ENCODE measurements at places on chromosomes 11 and 22.
A peak's percentile ranks its signal among the peaks of the same experiment; 100 is the strongest.

DNA sequence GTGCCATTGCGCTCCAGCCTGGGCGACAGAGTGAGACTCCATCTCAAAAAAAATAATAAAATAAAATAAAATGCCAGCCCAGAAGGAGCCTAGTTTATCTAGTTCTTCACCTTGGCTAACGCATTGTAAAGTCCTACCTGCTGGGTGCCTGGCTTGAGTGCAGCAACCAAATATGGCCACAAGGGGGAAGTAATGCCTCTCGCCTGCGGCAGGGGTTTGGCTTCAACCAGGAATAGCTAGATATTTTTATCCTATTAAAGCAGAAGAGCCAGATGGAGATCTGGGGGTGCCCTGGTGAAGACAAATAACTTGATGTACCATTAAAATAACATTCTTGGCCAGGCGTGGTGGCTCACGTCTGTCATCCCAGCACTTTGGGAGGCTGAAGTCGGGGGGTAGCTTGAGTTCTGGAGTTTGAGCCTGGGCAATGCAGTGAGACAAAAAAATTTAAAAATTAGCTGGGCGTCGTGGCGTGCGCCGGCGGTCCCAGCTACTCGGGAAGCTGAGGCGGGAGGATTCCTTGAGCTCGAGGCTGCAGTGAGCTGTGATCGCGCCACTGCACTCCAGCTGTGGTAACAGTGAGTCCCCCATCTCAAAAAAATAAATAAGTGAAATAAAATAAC lies 20.6 kb upstream of the PLEKHB1 start:
- peak; percentile 76 for DNase-seq

GRCh38 chr11:66891851-66892660 lies 35.2 kb downstream of the LRFN4 start:
- no peak for DNase-seq

DNA sequence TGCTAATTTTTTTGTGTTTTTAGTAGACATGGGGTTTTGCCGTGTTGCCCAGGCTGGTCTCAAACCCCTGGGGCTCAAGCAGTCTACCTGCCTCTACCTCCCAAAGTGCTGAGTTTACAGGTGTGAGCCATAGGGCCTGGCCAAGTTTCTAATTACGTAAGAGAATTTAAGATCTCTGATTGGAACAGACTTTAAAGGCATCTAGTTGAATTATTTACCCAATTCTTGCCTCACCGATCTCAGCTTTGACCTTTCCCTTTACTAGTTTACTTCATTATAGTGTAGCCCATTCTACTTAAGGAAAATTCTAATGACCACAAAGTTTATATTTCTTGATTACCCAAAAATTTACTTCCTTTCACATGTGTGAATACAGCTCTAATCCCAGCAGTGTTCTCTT lies 81.6 kb downstream of the YAP1 start:
- DNase-seq, result no peak

- DNase-seq, result no peak
Measured at GRCh38 chr11:97729546-97730272, 1291.0 kb upstream of the CNTN5 start.

GRCh38 chr22:38696606-38697424 lies 3.9 kb downstream of the JOSD1 start:
- no peak for DNase-seq

- peak; percentile 89 for DNase-seq
Measured at GRCh38 chr11:68890490-68891231, 13.0 kb downstream of the MRPL21 start.

DNA sequence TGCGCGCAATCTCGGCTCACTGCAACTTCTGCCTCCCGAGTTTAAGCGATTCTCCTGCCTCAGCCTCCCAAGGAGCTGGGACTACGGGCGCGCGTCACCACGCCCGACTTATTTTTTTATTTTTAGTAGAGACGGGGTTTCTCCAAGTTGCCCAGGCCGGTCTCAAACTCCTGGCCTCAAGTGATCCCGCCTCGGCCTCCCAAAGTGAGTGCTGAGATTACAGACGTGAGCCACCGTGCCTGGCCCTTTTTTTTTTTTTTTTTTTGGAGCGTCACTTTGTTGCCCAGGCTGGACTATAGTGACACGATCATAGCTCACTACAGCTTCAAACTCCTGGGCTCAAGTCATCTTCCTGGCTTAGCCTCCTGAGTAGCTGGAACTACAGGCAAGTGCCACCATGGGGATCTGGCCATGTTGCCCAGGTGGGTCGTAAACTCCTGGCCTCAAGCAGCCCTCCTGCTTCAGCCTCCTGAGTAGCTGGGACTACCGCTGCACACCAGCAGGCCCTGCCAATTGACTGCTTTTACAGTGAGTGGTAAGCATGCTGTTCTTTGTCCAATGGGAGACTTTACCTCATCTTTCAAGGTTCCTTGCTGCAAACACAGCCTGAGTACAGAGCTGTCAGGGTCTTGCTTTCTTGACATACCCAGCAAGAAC lies 600 bp upstream of the CENPM start:
- no peak for DNase-seq

GRCh38 chr11:8281266-8281665 lies 17.6 kb upstream of the LMO1 start:
- DNase-seq, result no peak

DNA sequence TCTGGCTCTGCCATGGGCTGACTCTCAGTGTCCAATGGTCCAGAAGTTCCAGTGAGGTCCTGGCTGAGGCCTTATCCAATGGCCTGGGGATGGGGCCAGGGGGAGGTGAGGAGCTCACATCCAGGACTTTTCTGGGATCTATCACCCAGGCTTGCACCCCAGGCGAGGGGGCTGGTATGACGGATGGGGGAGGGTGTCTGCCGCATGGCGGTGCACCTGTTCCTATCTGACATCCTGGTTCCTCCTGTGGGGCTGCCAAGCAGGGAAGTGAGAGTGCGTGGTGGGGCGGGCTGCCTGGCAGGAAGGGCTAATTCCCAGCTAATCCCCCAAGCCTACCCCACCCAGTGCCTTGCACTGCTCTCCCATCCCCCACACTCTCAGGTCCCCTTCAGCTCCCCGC lies 102.1 kb downstream of the NECTIN1 start:
- no peak for DNase-seq

DNA sequence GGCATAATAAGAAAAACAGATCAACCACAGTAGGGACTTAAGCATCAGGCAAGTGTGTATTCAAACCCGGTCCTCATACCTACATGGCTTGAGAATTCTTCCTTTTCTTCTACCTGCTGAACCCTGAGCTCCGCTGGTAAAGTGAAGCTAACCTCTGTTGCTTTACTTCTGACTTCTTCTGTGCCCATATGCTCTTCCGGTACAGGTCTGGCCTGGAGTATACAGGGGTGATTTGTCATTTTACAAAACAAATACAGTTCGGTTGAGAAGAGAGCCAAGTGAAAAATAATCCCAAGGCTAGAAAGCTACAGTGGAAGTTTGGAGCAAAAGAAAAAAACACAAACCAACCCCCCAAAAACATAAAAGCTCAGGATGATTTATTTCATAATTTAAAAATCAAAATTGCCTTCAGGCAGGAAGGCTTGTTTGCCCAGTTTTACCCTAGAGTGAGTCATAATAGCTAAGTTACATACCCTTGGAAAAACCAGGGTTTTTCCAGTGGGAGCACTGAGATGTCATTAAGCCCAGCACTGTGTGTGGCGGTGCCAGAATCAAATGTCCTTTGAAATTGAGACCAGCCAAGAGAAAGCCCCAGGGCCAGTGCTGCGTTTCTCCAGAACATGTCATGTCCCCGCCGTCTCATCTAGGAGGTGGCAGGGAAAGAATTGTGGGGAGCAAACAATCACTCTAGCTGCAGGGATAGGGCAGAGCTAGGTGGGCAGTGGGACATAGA lies 305.5 kb upstream of the ISX start:
- no peak for DNase-seq

GRCh38 chr11:114236829-114237228 lies 59.4 kb upstream of the NNMT start:
- DNase-seq, result no peak

DNA sequence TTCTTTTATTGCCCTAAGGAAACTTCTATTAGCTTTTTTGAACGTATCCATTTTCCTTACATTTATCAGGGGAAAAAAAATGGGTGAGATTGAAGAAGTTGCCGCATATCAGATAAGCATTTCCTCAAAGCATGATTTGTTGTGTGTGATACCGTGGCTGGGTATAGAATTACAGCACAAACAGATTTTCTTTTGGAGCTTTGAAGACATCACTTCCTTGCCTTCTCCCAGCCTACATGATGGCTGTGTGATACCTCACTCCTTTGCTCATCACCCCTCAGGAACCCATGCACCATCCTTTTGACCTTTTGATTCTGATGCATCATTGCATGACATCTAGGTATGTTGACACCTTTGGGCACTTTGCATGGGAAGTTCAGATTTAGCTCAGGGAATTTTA lies 1155.3 kb downstream of the BRD1 start:
- no peak for DNase-seq

DNA sequence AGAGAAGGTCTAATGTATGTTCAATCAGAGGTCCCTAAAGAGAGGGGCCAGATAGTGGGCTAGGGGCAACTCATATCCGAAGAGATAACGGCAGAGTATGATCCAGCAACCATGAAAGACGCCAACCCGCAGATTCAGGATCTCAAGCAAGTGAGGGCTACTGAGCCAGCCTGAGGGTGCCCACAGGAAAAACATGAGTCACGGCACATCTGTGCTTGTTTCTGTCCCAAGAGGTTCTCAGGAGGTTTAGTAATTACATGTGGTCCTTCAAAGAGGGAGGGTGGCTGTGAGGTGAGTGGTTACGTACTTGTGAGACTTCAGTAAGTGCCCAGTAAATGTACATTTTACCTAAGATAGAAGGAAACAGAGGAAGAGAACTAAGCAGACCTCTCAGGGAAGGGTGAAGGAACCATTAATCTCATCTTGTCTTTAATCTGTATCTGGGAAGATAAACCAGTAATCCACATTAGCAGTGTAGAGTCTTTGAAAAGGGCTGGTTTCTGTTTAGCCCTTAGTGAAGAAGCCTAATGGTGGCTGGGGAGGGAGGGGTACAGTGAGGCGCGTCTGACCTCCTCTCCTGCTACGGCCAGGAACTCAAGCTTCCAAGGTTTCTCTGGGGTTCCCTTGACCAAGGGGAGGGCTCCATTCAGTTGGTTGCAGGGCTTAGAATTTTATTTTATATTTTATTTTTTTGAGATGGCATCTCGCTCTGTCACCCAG lies 10.2 kb downstream of the SIRT3 start:
- no peak for DNase-seq

- DNase-seq, result no peak
Measured at GRCh38 chr11:7495882-7496551, 10.7 kb downstream of the OLFML1 start.

DNA sequence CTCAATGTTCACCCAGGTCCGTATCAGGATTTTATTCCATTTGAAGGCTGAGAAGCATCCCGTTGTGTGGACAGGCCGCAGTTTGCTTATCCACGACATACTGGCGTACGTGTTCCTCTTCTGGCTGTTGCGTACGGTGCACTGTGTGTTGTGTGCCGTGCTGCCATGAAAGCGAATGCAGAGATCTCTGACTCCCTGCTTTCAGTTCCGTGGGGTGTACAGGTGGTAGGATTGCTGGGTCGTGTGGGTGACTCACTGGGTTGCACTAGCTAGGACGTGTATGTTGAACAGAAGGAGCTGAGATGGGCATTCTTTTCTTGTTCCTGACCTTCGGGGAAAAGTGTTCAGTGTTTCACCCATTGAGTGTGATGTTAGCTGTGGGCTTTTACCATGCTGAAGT lies 10.3 kb downstream of the SELENOO start:
- no peak for DNase-seq

GRCh38 chr11:124919898-124920297 lies 848 bp downstream of the HEPN1 start:
- no peak for DNase-seq

DNA sequence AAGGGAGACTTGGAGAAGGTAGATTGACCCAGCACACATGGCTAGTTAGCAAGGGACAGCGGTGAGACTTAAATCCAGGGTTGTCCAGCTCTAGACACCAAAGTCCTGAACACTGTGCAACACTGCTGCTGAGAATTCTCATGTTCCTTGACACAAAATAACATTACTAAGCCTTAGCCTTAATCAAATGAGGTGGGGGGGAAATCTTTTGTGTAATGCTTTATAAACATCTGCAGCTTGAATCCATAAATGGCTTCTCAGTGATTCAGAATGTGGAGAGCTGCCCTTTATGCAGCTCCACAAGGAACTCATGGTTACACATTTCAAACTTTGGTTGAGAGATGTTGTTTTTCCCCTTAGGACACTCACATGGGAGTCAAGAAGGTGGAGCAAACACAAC lies 80.0 kb downstream of the CD44 start:
- DNase-seq, result no peak

DNA sequence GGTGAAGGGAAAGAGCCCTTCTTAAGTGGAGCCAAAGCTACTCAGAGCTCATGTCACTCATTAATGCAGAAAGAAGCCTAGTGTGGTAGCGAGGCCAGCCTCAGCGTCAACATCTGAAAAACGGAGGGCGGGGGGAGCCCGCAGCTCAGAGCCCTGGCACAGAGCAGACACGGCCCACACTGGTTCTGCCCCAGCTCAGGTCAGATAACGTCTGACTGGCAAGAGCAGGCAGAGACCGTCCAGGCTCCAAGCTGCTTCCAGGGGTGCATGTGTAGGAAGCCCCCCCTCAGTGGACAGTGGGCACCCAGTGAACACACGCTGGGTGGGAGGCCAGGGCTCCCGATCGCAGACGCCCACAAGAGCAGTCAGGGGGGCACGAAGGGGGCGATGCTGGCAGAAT lies 100.8 kb downstream of the SHANK2 start:
- peak; percentile 18 for DNase-seq

GRCh38 chr11:45812581-45813548 lies 7.9 kb downstream of the SLC35C1 start:
- DNase-seq, result no peak

GRCh38 chr11:115267238-115267781 lies 236.9 kb downstream of the CADM1 start:
- no peak for DNase-seq

DNA sequence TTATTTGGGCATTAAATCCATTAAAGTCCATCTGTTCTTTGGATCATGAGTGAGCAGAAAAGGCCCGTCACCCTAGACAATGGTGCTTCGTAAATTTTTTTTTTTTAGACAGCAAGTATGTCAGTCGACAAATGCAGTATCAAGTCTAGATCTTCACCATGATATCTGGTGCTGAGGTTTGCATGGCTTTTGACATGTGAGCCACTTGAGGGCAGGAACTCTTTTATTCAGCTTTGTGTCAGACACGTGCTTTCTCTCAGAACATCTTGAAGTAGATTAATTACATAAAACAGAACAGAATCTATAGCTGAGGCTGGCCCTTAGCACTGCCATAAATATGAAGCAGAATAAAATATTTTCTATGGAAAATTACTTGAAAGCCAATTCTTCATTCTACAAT lies 62.9 kb upstream of the CARD18 start:
- no peak for DNase-seq

Data from right forelimb (tissue), 1 donor.